ENCODE measurements at places on chromosomes 1 and 21.

DNA sequence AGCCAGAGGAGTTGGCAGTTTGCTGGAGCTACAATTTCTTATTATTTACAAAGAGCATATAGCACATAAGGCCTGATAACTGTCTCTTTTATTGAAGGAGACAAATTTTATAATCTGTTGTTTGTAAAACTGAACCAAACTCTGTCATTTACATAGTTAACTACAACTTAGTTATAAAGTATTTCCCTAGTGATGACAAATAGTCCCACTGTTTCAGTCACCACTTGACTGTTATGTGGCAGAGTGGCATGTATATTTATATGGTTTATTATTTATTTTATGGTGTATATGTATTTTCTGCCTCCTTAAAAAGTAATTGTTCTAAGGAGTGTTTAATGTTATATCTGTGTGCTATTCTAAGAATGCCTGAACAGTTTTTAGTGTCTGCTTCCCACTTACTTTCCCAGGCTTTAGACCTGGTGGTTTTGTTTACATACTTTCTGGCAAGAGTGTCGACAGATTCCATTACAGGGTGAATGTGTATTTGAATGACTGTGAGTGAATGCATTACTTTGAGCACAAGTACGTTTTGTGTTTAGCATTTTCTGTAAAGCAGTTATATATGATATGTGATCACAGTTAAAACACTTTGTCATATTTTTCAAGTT is 10.0 kb downstream of the TSEN15 start:
- ATAC-seq: peak; percentile 56

- ATAC-seq: no peak
Measured at GRCh38 chr1:236351875-236352573, 42.1 kb upstream of the EDARADD start.

- ATAC-seq: no peak
Measured at GRCh38 chr21:42724226-42724920, 71.0 kb downstream of the PDE9A start.

GRCh38 chr1:223245983-223246382 is 102.9 kb upstream of the TLR5 start:
- ATAC-seq: no peak

DNA sequence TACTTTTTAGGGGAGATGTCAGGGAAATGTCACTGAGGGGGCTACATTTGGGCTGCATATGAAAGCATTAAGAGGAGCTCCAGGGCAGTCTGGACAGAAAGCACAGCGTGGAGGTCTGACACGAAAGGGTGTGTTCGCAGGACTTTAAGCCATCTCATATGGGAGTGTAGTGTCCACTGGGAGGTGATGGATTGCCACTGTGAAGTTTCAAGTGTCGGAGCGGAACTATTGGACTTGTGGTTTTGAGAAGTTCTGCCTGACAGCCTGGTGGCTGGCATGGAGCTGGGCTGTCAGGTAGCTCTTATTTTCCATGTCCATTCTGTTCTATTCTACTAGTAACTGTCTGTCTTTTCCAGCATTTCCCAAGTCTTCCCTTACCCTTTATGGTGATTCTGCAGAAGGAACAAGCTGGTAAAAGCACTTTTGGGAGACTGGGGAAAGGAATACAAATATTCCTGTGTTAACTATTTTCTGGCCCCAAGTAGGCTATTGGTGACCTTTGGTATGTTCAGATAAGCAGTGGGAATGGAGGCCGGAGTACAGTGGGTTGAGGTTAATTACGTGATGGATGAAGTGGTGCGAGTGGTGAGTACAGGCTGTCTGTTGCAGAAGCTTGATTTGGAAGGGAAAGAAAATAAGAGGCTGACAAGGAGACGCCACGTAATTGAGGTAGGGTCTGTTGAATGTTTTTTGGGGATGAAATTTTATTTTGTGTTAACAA is 19.3 kb downstream of the B3GALT5 start:
- ATAC-seq: no peak

GRCh38 chr1:29643838-29644440 is 407.6 kb downstream of the PTPRU start:
- ATAC-seq: no peak

DNA sequence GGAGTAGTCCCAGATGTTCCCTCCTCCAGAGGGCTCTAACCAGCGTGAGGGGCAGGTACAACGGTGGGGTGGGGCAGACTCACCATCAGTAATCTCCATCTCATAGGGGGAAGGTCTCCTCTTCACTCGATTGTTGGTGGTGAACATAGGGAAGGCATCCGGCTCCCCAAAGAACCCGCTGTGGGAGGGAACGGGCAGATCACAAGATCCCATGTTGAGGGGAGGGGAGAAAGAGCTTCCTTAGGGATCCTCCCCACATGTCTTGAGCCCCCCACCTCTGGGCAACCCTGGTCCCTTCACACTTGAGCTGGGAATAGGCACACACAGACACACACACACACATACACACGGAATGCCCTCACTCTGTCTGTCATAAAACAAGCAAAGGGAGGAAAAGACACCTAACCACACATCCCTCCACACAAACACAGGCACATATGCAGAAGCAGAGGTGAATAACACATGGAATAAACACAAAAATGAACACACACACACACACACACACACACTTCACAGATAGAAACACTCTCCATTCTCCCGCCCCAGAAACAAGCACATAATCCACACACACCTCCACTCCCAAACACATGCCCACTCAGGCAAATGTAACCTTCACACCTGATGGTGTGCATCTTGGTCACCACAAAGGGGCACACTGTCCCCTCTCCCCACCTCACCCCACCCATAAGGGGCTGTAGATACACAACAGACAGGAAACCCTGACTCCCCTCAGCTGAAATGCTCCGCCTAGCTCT is 7.9 kb downstream of the TAL1 start:
- no peak for ATAC-seq

GRCh38 chr1:240572328-240572727 is 39.6 kb downstream of the GREM2 start:
- no peak for ATAC-seq

GRCh38 chr1:43598622-43599021 is 51.3 kb upstream of the KDM4A start:
- ATAC-seq: no peak

DNA sequence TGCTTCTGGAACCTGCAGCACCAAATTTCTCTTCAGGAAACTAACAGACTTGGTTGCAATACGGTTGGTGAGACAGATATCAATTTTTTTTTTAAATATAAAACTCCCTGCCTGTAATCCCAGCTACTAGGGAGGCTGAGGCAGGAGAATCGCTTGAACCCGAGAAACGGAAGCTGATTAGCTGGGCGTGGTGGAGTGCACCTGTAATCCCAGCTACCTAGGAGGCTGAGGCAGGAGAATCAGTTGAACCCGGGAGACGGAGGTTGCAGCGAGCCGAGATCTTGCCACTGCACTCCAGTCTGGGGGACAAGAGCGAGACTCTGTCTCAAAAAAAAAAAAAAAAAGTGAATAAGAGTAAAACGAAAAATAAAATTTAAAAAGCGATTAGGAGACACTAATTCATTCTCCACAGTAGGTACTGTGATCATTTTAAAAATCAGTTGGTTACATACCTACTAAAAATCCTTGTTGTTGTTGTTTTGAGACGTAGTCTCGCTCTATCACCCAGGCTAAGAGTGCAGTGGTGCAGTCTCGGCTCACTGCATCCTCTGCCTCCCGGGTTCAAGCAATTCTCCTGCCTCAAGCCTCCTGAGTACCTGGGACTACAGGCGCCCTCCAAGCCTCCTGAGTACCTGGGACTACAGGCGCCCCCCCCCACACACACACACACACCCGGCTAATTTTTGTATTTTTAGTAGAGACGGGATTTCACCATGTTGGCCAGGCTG is 796 bp upstream of the RBM8A start:
- no peak for ATAC-seq

GRCh38 chr1:78114034-78114956 is 68.5 kb downstream of the GIPC2 start:
- ATAC-seq: peak; percentile 91

DNA sequence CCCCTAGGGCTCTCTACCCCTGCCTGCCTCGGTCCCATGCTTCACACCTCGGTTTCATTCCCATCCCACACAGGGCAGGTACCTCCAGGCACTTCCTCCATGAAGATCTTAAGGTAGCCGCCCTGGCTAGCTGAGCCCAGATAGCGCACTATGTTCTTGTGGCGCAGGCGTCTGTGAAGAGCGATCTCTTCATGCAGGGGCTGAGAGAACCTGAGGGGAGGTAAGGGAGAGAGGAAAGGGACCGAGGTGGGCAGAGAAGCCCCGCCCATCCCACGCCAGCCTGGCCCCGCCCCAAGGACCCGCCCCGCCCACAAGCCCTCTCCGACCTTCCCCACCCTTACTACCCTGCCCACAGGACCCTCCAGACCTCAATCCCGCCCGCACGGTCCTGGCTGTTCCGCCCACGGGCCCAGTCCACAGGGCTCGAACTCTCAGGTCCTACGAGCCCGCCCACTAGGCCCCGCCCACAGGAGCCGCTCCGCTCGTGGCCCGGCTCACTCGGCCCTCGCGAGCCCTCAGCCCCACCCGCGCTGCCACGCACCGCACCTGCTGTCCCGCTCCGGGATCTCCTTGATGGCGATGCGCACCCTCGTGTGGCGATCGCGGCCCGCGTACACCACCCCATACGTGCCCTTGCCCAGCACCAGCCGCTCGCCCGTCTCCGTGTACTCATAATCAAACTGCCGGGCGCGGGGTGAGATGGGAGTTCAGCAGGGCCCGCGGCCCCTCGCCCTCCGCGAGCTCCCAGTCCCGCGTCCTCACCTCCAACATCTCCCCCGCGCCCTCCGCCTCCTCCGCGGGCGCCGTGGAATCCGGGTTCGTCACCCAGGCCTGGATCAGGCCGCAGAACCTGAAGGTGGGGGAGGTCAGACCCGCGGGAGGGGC is 6.4 kb downstream of the MAP3K6 start:
- no peak for ATAC-seq

DNA sequence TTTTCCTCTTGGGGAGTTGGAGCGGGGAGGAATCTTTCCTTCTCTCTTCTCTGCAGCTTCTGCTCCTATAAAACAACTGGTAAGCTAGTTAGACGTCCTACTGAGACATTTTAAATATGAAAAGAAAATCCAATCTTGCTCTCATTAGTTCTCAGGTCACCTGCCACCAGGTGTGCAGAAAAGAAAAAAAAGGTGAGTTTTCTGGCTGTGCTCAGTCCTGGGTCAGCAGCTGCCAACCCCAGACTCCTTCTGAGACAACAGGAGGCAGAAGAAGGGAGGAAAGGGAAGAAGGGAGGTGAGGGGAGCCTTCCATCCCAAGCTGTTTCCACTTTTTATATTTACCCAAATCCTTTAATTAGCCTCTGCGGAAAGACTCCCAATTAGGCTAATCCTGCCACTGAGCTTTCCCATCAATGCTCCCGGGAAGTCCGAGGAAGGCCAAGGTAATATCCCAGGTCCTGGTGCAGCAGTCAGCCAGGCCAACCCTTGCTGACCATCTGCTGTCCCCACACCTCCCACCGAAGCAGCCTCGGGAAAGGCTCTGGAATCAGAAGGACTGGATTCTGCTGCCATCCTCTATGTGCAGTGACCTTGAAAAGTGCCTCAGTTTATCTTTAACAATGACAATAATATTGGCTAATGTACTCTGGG is 33.4 kb downstream of the GLIS1 start:
- ATAC-seq: no peak

GRCh38 chr1:165010418-165011070 is 346.0 kb downstream of the LMX1A start:
- no peak for ATAC-seq

DNA sequence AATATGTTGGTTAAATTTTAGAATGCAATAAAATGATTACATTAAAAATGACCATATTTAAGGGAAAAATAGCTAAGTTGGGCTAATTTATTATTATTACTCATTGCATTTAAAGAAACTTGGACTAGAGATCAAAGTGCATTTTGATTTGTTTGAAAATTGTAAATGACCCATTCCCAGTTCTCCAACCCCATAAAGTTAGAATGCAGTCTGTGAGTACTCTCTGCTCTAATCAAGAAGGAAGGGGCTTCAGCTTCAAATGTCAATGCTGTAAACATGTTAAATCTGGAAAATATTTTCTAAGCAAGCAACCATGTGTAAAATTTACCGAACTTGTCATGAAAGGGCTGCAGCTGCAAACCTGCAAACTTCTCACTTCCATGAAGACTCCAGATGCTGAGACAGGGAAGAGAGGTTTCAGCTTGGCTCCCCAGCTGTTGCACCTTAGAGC is 232.7 kb downstream of the TTLL7 start:
- no peak for ATAC-seq

DNA sequence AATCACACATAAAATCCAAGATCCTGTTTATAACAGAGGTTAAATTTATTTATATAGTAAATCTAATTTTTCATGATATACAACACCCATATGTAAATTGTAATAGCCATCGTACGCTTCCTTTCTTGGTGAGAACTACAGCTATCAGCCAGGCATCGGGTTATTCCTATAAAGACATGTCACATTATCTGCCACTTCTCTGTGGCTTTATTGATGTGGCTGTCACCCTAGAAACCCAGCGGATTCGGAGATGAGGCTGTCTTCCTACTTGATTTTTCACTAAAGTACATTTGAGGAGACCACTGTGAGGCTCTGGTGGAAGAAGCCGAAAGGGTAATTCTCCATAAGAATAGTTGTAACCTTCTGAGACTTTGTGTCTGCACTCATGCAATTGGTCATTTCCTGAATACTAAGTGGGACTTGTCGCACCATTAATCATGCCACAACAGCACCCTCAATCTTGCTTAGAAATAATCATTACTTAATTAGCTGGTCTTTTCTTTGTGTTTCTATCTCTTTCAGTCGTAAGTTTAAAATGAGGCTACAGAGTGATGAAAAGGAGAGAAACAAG is 106.0 kb downstream of the NTNG1 start:
- no peak for ATAC-seq

DNA sequence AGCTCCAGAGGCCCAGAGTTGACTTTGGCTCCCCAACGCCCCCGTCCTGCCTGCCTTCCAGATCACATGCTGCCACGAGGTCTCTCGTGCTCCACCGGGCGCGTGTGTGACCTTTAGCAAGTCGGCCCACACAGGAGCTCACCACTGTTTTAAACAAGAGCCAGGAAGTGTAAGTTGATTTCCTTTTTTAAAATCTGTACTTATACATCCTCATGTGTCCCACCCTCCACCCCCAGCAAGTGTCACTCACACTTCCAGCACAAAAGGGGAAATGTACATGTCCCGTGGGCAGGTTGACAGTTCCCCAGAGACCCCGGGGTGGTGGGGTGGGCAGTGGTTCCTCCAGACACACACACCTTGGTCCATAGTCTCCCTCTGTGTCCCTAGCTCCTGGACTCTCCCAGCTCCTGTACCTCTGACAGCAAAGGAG is 84.4 kb downstream of the STUM start:
- no peak for ATAC-seq

DNA sequence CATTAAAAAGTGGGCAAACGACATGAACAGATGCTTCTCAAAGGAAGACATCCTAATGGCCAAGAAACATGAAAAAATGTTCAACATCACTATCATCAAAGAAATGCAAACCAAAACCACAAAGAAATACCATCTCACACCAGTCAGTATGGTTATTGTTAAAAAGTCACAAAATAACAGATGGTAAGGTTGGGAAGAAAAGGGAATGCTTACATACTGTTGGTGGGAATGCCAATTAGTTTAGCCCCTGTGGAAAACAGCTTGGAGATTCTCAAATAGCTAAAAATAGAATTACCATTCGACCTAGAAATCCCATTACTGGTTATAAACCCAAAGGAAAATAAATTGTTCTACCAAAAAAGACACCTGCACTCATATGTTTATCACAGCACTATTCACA is 369.4 kb downstream of the KCNH1 start:
- no peak for ATAC-seq

GRCh38 chr1:51305371-51305823 is 25.0 kb downstream of the TTC39A start:
- no peak for ATAC-seq

- no peak for ATAC-seq
Measured at GRCh38 chr1:207300970-207301369, 20.5 kb upstream of the CD55 start.
